ENCODE measurements at places on chromosomes 3 and 15.

DNA sequence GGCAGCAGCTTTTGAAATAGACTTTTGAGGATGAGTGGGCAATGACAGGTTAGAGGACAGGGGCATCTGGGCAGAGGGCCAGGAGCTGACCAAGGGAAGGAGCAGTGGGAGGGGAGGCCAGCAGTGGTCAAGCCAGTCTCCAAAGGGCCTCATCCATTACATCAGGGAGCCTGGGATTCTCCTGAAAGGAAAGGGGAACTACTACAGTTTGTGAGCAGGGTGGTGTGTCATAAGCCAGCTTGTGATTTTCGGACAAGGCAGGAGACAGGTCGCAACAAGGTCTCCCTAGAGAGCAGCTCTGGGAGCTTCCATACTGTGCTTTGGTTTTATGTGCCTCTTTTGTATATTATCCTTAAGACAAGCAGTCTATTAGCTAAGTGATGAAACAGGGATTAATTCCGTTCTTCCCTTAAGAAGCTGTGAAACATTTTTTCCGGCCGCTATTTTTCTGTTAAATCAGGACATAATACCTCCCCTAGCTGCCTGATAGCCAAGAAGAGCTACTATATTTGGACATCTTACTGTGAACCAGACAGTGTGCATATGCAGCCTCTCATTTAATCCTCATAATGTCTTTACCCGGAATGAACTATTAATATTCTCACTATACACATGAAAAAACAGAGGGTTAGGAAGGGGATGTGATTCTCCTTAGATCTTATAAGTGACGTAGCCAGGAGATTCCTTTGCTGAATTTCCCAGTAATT, 46.4 kb downstream of the C2CD4B start:
- no peak for DNase-seq

DNA sequence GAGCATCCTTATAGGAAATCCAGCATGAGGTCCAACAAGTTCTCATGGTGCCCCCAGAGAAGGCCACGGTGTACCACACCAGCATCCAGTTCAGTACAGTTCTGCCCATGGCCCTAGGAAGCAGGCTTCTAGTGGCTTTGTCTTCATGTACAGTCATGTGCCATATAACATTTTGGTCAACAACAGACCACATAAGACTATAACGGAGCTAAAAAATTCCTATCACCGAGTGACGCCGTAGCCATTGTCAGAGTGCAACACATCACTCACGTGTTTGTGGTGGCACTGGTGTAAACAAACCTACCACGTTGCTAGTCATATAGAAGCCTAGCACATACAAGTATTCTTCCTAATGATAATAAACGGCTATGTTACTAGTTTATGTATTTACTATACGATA, 209.0 kb downstream of the ARRDC4 start:
- DNase-seq, result no peak

- DNase-seq, result no peak
Measured at GRCh38 chr3:56251343-56251945, 216.8 kb downstream of the ERC2 start.

- DNase-seq, result no peak
Measured at GRCh38 chr15:81211376-81211775, 14.7 kb downstream of the IL16 start.

GRCh38 chr3:41932464-41932863, 29.4 kb downstream of the ULK4 start:
- no peak for DNase-seq

GRCh38 chr3:143291836-143292447, 172.4 kb downstream of the CHST2 start:
- no peak for DNase-seq

DNA sequence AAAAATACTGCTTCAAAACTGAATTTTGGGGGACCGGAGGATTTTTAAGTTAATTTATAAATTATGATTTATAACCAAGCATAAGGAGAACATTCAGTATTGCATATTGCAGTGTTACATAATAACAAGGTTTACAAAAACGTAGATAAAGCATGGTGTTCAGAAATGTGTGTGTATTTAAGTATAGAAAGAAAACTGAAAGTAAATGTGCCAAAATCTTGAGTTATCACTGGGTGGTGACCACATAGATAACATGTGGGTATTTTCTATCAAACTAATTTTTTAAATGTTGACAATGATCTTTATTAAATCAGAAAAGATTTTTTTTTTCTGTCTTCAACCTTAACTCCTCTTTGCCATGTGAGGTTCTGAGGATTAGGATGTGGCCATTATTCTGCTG, 32.6 kb downstream of the EIF2AK4 start:
- no peak for DNase-seq

- DNase-seq, result no peak
Measured at GRCh38 chr15:43751885-43752284, 5.6 kb downstream of the PDIA3 start.

GRCh38 chr15:56866803-56867202, 51.6 kb upstream of the TCF12 start:
- DNase-seq, result no peak

GRCh38 chr15:76183930-76184649, 124.3 kb downstream of the TMEM266 start:
- DNase-seq, result no peak

- DNase-seq, result no peak
Measured at GRCh38 chr3:56113231-56113630, 355.0 kb downstream of the ERC2 start.

DNA sequence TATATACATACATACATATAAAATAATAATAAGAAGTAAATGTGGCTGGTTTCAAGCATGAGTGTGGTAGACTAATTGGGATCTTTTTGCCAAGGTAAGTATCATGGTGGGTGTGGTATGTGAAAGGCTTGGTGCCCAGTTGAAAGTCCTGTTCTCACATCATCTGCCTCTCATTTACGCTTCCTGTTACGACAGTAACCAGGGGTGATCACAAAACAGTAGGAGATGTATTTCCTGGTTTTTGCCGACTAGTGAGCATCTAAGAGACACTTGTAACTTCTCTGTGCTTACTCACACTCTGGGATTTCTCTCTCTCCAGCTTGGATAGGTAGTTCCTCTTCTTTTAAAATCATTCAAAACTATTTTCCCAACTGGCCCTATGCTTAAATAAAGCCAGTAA, 1028.3 kb upstream of the NR2F2 start:
- no peak for DNase-seq

DNA sequence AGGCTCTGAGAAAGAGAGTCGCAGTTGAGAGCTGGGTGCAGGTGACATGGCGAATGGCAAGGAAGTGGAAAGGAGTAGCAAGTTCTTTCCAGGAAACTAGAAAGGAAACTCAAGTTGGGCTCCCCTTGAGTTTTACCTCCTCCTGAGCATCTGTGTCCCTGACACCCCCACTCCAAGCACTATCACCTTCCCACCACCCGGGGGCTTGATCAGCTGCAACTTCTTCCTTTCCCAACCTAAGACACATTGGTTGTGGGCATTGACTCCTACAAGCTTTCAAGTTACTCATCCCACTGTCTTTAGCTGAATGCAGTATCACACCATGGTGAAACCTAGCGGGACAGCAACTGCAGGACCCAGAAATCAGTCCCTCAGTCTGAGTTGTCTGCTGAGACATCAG, 256.6 kb upstream of the NR2F2 start:
- no peak for DNase-seq

All from BJ (cell line).